ENCODE measurements at places on chromosomes 5 and 9.

DNA sequence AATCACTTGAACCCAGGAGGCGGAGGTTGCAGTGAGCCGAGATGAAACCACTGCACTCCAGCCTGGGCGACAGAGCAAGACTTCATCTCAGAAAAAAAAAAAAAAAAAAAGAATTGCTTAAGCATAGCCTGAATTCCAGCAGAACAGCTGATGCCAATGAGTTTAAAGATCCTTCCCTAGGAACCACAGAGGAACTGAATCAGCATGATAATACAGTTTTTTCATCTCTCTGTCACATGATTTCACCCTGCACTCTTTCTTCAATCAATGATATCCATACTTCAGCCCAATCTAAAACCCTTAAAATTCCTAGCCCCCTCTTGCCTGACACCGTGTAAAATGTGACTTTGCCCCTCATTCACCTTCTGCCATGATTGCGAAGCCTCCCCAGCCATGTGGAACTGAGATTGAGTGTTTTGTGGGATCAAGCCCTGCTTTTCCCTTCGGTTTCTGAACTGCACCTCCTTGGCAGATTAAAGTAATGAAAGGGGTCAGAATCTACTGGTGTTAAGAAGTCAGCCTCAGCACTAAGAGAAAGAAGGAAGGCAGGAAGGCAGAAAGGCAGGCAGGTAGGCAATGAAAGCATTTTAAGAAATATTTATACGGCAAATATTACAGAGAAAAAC, 20.9 kb upstream of the DMXL1 start:
- DNase-seq = no peak
- no peaks in the 10 kb centered on the region for H3K27me3 ChIP-seq
- H3K4me3 ChIP-seq = no peak overlapping the region
- H3K36me3 ChIP-seq = no peaks in the 10 kb centered on the region
- H3K27ac ChIP-seq = no peak overlapping the region

- no peak overlapping the region for H3K27ac ChIP-seq
- no peaks in the 10 kb centered on the region for H3K4me1 ChIP-seq
- DNase-seq = no peak
- H3K36me3 ChIP-seq = no peaks in the 10 kb centered on the region
- H3K27me3 ChIP-seq = no peaks in the 10 kb centered on the region
These were observed 282.7 kb downstream of the ENC1 start for GRCh38 chr5:74357827-74358226.

DNA sequence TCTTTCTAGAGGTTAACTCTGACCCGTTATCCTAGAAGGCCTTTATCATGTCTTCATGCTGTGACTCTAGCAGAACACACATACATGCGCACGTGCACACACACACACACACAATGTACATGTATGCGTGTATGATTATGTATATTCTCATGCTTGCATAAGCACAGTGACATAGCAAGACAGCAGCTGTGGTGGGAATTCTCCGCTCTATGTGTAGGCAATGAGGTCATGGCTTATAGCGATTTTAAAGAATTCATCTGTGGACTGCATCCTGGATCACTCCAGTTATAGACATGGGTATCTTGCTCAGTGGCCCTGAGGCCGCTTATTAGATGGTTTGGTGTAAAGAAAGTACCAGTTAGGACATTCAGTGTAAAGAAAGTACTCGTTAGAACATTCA, 106.2 kb downstream of the FBXL7 start:
- no peak overlapping the region for H3K4me3 ChIP-seq
- H3K4me1 ChIP-seq = no peaks in the 10 kb centered on the region
- no peak for DNase-seq
- H3K27ac ChIP-seq = no peak overlapping the region
- no peaks in the 10 kb centered on the region for H3K27me3 ChIP-seq
- H3K36me3 ChIP-seq = no peaks in the 10 kb centered on the region

- H3K36me3 ChIP-seq = no peaks in the 10 kb centered on the region
- peaks cover 8% of the 10 kb centered on the region for H3K4me1 ChIP-seq
- no peak for DNase-seq
- no peak overlapping the region for H3K27ac ChIP-seq
- H3K4me3 ChIP-seq = no peak overlapping the region
These were observed 3.4 kb upstream of the OGN start for GRCh38 chr9:92407818-92408217.

DNA sequence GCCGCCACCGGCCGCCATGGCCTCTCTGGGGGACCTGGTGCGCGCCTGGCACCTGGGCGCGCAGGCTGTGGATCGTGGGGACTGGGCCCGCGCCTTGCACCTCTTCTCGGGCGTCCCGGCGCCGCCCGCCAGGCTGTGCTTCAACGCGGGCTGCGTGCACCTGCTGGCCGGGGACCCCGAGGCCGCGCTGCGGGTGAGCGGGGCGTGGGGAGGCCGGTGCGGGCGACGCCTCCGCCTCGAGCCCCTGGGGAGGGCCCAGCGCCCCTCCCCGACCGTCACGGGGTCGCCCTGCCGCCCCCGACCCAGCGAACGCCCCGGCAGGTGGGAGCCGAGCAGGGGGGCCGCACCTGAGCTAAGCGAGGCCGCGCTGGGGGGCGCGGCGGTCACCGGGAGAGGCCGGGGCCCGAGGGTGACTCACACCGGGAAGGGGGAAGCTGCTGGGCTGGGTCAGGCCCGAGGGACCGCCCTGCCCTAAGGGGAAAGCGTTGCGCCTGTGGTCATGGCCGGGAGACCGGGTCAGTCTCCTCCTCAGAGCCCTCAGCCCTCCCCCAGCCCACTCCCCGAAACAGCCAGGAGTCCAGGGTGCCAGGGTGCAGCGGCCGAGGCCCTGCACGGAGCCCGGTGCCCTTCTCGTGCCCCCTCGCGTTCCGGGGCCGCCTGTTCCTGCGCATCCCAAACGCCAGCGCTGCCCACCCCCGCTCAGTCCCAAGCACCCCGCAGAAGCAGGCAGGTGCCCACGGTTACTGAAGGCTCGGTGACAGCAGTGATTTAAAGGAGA, 510 bp downstream of the NOXA1 start:
- no peak overlapping the region for H3K27ac ChIP-seq
- no peaks in the 10 kb centered on the region for H3K27me3 ChIP-seq
- no peaks in the 10 kb centered on the region for H3K4me1 ChIP-seq
- no peaks in the 10 kb centered on the region for H3K36me3 ChIP-seq
- DNase-seq = no peak

- H3K27ac ChIP-seq = no peak overlapping the region
- H3K27me3 ChIP-seq = peaks cover under 1% of the 10 kb centered on the region
- H3K36me3 ChIP-seq = no peaks in the 10 kb centered on the region
- DNase-seq = no peak
- H3K4me3 ChIP-seq = no peak overlapping the region
These were observed 177.0 kb upstream of the PTGER4 start for GRCh38 chr5:40502736-40503135.

Data from SK-N-SH (cell line).